ENCODE measurements at places on chromosomes 4 and X.

- no peak within 1 kb of the TSS for H3K27ac ChIP-seq
- peaks cover 14% of the 10 kb centered on the region for H3K36me3 ChIP-seq
- DNase-seq, result peak; percentile 95
- peak within 1 kb of the TSS; percentile 74 for H3K4me3 ChIP-seq
- H3K27me3 ChIP-seq, result no peaks in the 10 kb centered on the region
- H3K4me1 ChIP-seq, result peaks cover 12% of the 10 kb centered on the region
Measured at GRCh38 chrX:23907498-23908218, at the start of the genes APOO and CXorf58. Gene APOO, minus strand, starts transcription at chrX:23907938. Its CDS starts 236 bp downstream, at chrX:23907702. Gene CXorf58, plus strand, starts transcription at chrX:23908006. Its CDS starts 2,297 bp downstream, at chrX:23910303.

- H3K36me3 ChIP-seq, result peaks cover 5% of the 10 kb centered on the region
- DNase-seq, result peak; percentile 44
- H3K4me1 ChIP-seq, result peaks cover 17% of the 10 kb centered on the region
- H3K4me3 ChIP-seq, result peak overlapping the region; percentile 53
- H3K27me3 ChIP-seq, result no peaks in the 10 kb centered on the region
- peak overlapping the region; percentile 76 for H3K27ac ChIP-seq
Measured at GRCh38 chr4:75180790-75181776, 248.2 kb downstream of the PARM1 start.

DNA sequence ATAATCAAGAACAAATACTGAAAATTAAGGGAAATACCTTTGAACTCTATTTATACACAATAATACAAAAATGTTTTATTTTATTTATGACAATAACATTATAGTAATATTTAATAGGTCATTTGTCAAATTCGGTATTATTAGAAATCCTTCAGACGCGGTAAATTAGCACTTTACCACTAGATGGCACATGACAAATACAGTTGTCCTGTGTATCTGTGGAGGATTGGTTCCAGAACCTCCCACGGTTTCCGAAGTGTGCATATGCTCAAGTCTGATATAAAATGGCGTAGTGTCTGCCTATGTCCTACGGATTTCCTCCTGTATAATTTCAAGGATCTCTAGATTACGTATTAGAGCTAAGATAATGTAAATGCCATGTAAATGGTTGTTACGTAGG lies 8.1 kb upstream of the LINC00632 start:
- no peaks in the 10 kb centered on the region for H3K36me3 ChIP-seq
- no peaks in the 10 kb centered on the region for H3K27me3 ChIP-seq
- no peaks in the 10 kb centered on the region for H3K4me1 ChIP-seq
- DNase-seq, result no peak

DNA sequence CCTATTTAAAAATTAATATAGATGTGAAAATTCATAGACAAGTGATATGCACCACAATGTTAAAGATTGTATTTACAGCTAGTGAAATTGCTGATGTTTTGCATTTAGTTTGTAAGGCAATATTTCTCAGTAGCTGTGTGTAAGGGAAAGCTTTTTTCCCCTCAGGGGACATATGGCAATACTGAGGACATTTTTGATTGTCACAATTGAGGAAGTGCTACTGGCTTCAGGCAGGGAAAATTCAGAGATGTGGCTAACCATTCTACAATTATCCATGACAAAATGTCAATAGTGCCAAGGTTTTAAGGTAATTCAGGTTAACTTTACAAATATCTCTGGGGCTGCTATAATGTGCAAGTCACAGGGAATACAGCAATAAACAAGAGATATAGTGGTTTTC lies 66.1 kb upstream of the IL15 start:
- no peak overlapping the region for H3K4me3 ChIP-seq
- H3K36me3 ChIP-seq, result no peaks in the 10 kb centered on the region
- peaks cover 9% of the 10 kb centered on the region for H3K4me1 ChIP-seq
- no peak overlapping the region for H3K27ac ChIP-seq
- DNase-seq, result no peak

DNA sequence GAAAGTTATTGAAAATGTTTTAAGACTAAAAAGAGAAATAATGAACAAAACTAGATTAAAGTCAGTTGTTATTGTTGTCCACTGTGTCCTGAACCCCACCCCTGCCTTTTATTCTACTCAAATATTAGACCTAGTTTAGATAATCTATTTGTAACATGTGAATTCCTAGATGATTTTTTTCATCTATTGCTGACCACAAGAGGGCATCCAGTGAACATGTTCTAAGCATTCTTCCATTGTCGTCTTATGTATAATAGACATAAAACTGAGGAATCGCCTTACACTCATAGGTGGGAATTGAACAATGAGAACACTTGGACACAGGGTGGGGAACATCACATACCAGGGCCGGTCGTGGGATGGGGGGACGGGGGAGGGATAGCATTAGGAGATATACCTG lies 36.4 kb upstream of the HPRT1 start:
- H3K4me1 ChIP-seq, result no peaks in the 10 kb centered on the region
- H3K4me3 ChIP-seq, result no peak overlapping the region
- DNase-seq, result no peak
- no peak overlapping the region for H3K27ac ChIP-seq

- H3K4me3 ChIP-seq, result no peak overlapping the region
- no peaks in the 10 kb centered on the region for H3K36me3 ChIP-seq
- peaks cover under 1% of the 10 kb centered on the region for H3K4me1 ChIP-seq
- no peak overlapping the region for H3K27ac ChIP-seq
Measured at GRCh38 chrX:85012098-85012497, 8.4 kb downstream of the APOOL start.

DNA sequence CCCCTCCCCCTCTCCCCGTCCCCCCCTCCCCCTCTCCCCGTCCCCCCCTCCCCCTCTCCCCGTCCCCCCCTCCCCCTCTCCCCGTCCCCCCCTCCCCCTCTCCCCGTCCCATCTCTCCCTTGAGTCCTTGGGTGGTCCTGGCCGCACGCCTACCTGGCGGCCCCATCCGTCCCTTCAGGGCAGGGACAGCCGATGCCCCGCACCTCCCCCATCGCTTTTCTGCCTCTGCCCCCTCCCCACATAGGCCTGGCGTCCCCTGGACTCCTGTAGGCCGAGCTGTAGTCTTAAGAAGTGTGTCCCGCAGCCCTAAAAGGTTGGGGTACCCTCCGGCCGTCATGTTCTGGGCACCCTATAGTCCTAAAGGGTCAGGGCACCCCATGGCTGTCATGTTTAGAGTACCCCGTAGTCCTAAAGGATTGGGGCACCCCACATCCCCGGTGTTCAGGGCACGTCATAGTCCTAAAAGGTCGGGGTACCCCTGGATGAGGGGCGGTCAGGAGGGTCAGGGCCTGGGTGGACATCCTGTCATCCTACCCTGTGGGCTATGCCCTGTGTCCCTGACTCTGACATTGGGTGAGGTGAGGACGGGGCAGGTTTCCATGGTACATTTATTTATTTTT lies 10.8 kb upstream of the GTPBP6 start:
- H3K4me3 ChIP-seq, result no peak overlapping the region
- peaks cover 24% of the 10 kb centered on the region for H3K36me3 ChIP-seq
- no peak for DNase-seq
- no peak overlapping the region for H3K27ac ChIP-seq
- H3K27me3 ChIP-seq, result no peaks in the 10 kb centered on the region
- no peaks in the 10 kb centered on the region for H3K4me1 ChIP-seq

- H3K4me3 ChIP-seq, result no peak overlapping the region
- H3K36me3 ChIP-seq, result no peaks in the 10 kb centered on the region
- no peak for DNase-seq
- H3K4me1 ChIP-seq, result no peaks in the 10 kb centered on the region
Measured at GRCh38 chrX:149374751-149375150, 130.4 kb downstream of the IDS start.

GRCh38 chr4:101178731-101179130 lies 168.6 kb downstream of the PPP3CA start:
- no peak overlapping the region for H3K27ac ChIP-seq
- no peak for DNase-seq
- no peak overlapping the region for H3K4me3 ChIP-seq
- H3K36me3 ChIP-seq, result no peaks in the 10 kb centered on the region

GRCh38 chrX:3326681-3327080 lies 19.8 kb downstream of the MXRA5 start:
- DNase-seq, result no peak
- H3K4me1 ChIP-seq, result no peaks in the 10 kb centered on the region
- no peak overlapping the region for H3K27ac ChIP-seq
- H3K27me3 ChIP-seq, result peaks cover 27% of the 10 kb centered on the region
- no peak overlapping the region for H3K4me3 ChIP-seq

- no peaks in the 10 kb centered on the region for H3K27me3 ChIP-seq
- H3K4me1 ChIP-seq, result peaks cover 88% of the 10 kb centered on the region
- H3K4me3 ChIP-seq, result peak overlapping the region; percentile 55
Measured at GRCh38 chr4:76703676-76704075, 194.3 kb downstream of the SOWAHB start.

- peak; percentile 47 for DNase-seq
- peak overlapping the region; percentile 56 for H3K27ac ChIP-seq
- H3K4me1 ChIP-seq, result peaks cover 13% of the 10 kb centered on the region
- H3K4me3 ChIP-seq, result no peak overlapping the region
- H3K36me3 ChIP-seq, result no peaks in the 10 kb centered on the region
- no peaks in the 10 kb centered on the region for H3K27me3 ChIP-seq
Measured at GRCh38 chrX:40262157-40263013, 164.6 kb upstream of the BCOR start.

DNA sequence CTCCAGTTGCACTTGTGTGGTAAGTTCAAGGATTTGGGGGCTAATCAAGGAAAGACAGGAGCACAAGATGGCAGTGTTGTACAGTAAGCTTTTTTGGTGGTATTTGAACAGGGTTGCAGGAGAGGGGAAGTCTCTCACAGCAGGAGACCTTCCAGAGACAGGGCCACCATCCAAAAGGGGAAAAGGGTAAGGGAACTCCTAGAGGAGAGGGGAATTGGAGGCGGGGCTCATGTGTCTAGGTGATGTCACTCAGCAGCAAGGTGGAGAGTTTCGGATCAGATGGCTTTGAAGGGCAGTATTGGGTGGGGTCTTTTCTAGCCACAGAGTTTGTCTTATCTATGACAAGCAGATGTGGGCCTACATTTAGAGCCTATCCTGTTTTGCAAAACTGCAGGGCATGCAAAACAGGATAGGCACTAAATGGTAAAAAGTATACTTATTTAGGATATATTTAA lies 13.4 kb upstream of the RNF175 start:
- no peak overlapping the region for H3K27ac ChIP-seq
- no peaks in the 10 kb centered on the region for H3K27me3 ChIP-seq
- no peaks in the 10 kb centered on the region for H3K36me3 ChIP-seq
- no peak for DNase-seq

DNA sequence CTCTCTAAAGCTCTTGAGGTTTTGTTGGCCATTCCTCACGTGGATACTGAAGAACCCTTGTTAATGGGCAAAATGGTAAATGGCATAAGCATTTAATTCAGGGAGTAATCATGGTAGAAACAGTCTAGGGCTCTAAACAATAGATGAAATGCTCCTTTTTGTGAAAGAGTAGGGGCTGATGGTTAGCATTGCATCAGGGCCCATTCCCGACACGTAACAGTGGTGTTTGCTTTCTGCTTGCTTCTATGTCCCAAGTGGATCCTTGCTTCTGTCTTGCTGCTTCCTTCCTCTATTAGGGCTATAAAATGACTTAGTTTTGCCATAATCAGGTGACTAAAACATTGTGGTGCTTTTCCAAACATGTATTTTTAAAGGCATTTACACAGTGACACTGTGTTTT lies 230.9 kb upstream of the AFF2 start:
- no peaks in the 10 kb centered on the region for H3K27me3 ChIP-seq
- H3K4me1 ChIP-seq, result no peaks in the 10 kb centered on the region
- no peak overlapping the region for H3K4me3 ChIP-seq

GRCh38 chr4:63937961-63938360 lies 471.3 kb downstream of the TECRL start:
- no peaks in the 10 kb centered on the region for H3K27me3 ChIP-seq
- no peak for DNase-seq
- H3K4me1 ChIP-seq, result no peaks in the 10 kb centered on the region
- H3K36me3 ChIP-seq, result no peaks in the 10 kb centered on the region
- no peak overlapping the region for H3K27ac ChIP-seq
- H3K4me3 ChIP-seq, result no peak overlapping the region

- H3K27me3 ChIP-seq, result no peaks in the 10 kb centered on the region
- DNase-seq, result peak; percentile 47
- no peaks in the 10 kb centered on the region for H3K36me3 ChIP-seq
- no peak overlapping the region for H3K4me3 ChIP-seq
- peaks cover 14% of the 10 kb centered on the region for H3K4me1 ChIP-seq
- no peak overlapping the region for H3K27ac ChIP-seq
Measured at GRCh38 chrX:119391279-119391678, 7.9 kb upstream of the SLC25A43 start.

DNA sequence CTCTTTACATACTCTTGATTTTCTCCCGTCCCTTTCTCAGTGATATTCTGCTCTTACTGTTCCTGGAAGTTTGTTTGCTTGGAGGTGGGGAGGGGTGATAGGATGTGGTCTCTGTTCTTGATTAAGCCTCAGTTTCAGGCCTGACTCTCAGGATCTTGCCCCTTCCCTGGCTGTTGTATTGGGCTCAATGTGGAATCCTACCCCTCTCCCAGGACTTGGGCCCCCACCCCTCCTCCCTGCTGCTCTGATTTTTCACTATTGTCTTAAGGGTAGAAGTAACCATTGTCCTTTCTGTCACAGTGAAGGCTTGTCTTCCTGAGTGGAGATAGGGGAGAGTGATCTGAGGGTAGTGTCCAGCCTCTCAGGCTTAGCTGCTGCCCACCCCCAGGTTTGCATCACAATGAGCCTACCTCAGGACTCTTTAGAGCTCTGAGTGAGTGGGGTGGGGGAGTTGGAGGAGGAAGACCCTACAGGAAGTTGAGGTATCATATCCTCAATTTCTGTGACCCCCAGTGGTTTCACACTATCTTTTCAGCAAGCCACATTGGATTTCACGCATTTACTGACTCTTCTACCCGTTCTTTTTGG lies 16.5 kb downstream of the CDKL5 start:
- H3K4me3 ChIP-seq, result no peak overlapping the region
- no peaks in the 10 kb centered on the region for H3K27me3 ChIP-seq

DNA sequence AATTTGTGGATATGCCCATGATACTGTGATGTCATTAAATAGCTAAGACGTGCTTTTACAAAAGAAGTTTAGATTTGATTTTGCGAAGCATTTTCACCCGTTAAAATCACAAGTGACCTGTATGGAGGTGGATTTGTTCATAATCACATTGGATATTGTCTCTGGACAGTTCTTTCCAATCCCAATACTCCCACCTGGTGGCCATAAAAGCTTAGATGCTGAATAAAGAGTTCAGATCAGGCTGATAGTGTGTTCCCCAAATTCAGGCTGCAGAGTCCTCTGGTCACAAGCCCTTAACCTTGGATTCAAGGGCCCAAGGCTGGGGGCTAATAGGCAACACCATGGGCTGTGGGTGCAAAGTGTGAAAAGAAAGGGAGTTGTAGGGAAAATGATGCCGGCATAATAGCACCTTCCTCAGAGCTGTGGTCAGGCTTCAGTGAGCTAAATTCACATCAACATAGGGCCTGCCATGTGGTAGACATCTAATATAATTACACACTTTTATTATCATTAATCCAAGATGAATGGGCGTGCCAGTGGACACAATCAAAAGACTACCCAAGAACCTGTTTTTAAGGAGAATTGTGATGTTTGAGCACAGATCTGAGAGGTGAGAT lies 28.1 kb downstream of the SMIM43 start:
- DNase-seq, result peak; percentile 58
- no peak overlapping the region for H3K27ac ChIP-seq
- H3K27me3 ChIP-seq, result no peaks in the 10 kb centered on the region

GRCh38 chrX:135382260-135382659 lies 39.5 kb upstream of the SMIM10L2A start:
- no peaks in the 10 kb centered on the region for H3K4me1 ChIP-seq
- no peak overlapping the region for H3K4me3 ChIP-seq
- no peak for DNase-seq
